ENCODE measurements at places on chromosomes 4 and X.

GRCh38 chrX:1099146-1099770 lies 113.2 kb downstream of the CRLF2 start:
- DNase-seq = no peak

DNA sequence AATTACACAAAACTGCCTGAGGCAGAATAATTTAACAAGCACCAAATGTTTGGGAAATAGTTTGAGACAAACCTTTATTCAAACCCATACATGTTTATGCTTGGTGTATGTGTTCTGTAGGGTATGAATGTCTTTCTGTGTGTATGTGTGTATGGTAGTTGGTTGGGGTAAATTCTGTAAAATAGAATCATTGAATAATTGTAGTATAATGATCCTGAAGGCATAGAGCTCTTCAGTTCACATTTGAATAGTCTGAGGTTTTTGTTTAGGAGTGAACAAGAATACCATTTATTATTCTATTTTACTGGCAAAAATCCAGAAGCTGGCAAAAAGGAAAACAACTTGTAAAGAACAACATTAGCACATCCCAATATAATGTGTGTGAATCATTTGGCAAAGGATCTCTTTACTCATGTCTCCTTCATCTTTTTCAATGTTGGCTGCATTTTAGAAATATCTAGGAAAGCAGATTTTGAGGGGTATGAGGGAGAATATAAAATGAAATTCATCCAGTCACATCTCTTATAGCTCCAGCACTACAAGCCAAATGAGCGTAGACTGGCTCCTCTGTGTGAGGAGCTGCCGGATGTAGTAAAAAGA lies 360.0 kb downstream of the CHIC1 start:
- no peak for DNase-seq

- DNase-seq = no peak
Measured at GRCh38 chr4:129353490-129353889, 257.5 kb downstream of the C4orf33 start.

- DNase-seq = no peak
Measured at GRCh38 chrX:42946544-42947194, 168.7 kb upstream of the PPP1R2C start.

DNA sequence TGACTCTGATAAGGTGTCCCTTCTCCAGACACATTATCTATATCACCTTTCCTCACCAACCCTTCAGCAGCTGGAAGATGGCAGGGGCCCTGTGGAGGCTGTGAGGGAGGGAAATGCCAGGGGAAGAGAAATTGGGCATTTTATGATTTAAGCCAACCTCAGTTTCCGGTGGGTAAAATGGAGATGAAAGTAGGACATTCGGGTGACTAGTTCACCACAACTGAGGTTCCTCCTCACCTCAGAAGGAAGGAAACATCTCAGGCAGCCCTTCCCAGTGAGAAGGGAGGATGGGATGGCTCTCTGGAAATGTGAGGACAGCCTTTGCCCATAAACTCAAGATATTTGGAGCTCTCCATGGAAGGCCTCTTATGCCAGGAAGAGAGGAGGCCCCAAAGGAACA lies 251.5 kb downstream of the MID1IP1 start:
- no peak for DNase-seq

Data from amygdala (tissue), 56 donors.